ENCODE measurements at places on chromosomes 3 and 15.

GRCh38 chr15:89192766-89193165, 28.6 kb downstream of the RLBP1 start:
- no peak for DNase-seq

DNA sequence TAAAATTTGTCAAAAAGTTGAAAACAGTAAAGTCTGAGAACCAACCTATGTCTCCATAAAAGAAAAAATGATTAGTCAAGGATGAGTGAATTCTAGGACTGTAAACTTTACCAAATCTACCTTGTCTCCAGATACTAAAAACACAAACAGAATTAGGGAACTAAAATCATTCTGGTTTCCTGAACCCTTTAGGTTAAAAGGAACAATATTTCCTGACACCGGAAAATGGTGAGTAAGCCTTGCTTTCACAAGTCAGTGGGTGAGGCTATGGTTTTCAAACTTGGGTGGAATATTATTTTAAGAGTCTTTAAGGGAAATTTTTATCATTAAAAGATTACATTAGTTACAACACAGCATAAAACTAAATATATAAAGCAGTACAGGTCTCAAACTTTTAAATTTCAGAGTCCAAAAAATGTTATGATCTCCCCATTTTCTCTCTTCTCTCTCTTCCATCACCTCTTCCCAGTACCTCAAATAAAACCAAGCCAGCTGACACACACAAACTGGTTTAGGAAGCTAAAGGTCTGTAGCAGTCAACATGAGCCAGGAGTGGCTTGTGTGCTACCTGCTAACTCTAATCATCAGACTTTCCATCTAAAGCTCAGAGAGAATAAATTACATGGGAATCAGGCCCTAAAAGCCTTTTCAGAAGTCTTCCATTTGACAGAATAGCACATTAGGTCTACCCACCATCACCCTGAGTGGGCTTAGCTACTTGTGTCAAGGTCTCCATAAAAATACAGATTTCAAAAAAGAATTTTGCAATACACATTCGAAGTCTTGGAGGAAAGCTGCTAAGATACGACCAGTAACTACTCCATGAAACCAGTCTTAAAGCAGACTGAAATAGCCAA, 2.2 kb downstream of the SLC12A6 start:
- DNase-seq: no peak

DNA sequence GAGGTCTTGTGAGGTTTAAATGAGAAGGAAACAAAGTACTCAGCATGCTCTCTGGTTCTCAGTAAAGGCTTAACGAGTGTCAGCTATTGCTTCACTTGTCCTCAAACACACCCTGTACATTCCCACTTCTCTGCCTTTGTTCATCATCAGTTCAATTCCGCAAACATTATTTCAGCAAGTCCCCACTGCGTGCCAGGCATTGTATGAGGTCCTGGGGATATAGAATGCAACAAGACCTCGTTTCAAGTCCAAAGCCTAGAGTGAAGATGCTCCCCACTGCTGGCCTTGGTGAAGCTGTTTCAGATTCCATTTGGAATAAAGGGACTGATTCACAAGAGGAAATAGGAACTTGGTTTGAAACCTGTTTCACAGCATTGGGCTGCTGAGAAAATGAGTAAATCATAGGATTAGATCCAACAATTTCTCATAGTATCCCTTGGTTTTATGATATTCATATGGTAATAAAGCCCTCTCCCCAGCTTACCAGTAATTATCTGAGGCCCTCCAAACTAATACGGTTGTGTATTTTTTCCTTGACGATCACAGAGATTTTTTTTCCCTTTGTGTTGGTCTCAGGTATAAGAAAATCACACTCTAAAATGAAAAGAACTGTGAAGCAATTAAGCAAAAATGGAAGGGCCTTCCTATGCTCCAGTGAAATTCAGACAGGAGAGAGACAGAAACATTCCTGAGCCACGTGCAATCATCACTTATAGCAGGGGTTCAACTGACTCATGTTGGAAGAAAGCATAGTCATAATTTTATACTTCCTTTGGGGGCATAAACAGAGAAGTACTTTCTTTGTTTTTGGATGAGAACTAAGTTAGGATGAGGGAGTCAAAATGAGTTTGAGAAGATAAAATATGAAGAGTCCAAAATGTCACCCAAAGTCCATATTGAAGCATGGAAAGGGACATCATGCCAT, 258.6 kb downstream of the RORA start:
- DNase-seq: no peak

- DNase-seq: no peak
These were observed 514.1 kb upstream of the ADAMTS9 start for GRCh38 chr3:65201926-65202325.

GRCh38 chr3:6736836-6737629, 123.9 kb upstream of the GRM7 start:
- DNase-seq: no peak

GRCh38 chr3:140051019-140051957, 116.3 kb downstream of the CLSTN2 start:
- peak; percentile 13 for DNase-seq

DNA sequence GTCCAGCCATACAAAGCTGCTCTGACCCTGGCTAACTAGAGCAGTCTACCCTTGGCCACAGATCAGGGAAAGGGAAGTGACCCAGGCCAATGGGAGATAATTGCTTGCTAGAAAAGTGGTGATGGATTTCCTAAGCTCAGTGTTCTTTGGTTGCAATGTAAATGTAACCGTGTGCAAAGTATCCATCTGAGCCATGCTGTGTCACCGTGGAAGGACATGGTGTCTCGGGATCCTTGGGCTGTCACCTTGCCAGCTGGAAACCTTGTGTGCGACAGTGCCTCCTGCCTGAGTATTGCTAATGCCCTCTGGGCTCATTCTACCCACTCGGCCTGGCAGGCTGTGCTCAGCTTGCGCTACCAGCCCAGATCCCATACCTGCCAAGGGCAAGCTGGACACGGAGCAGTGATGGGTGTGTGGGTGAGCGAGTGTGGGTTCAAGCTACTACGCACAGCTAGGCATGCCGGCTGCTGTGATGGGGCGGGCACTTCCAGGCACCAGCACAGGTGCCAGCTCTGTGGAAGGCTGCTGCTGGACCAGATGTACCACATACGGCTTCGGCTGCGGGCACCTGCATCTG, 10.7 kb upstream of the SIAH2 start:
- no peak for DNase-seq

- no peak for DNase-seq
These were observed 59.1 kb upstream of the CDV3 start for GRCh38 chr3:133514418-133514817.

GRCh38 chr3:88033079-88033478, 25.7 kb downstream of the CGGBP1 start:
- DNase-seq: no peak

GRCh38 chr3:172711454-172711795, 558 bp upstream of the NCEH1 start:
- peak; percentile 45 for DNase-seq

GRCh38 chr3:192413461-192413860, 313.9 kb downstream of the FGF12 start:
- no peak for DNase-seq

- DNase-seq: no peak
These were observed 909.1 kb upstream of the ROBO1 start for GRCh38 chr3:80676866-80677265.

DNA sequence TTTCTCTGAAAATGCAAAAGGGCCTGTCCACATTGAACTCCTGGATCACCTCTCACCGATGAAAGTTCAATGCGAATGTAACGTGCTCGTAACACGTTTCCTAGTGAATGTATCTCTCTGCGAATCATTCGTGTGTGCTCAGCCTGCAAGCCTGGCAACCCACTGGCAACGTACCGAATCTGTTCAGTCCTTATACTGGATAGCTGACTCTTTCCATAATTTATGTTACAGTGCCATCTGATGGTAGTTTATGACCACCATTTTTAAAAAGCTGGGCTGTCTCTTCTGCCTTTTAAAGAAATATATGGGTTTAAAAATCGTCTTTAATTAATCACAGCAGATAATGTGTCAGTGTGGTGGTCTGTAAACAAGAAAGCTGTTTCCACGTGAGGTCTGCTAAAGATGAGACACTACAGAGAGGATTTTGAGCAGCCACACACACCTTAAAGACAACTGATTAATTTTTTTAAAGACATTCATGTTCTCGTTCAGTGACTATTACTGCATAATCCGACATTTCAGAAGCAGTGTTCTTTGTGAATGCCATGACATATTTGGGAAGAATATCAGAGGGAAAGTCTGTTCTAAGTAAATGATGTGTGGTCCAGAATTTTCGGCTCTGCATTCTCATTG, 69.4 kb upstream of the FOXP1 start:
- DNase-seq: peak; percentile 34

GRCh38 chr3:12436514-12437220, 47.6 kb upstream of the TSEN2 start:
- DNase-seq: no peak

- no peak for DNase-seq
These were observed 559.4 kb downstream of the NR2F2 start for GRCh38 chr15:96889734-96890480.

DNA sequence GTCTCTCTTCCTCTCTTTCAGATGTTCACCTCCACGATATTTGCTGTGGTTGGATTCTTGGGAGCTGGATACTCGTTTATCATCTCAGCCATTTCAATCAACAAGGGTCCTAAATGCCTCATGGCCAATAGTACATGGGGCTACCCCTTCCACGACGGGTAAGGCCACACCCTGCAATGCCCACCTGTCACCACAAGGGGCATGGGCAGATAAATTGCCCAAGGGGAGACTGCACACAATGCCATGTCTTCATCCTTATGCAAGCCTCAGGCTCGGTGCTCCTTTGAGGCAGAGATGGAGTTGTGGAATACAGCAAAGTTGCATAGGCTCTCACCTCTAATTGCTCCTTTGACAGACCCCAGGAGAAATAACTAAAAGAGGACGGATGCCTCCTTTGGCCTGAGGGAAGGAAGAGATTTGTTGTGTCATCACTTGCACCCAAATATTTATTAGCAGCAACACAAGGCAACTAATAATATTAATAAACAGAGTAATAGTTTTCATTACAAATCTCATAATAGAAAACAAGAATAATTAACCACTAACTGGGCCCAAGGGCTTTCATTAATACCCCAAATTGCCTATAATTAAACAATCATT, 13.2 kb downstream of the TM4SF4 start:
- no peak for DNase-seq

- DNase-seq: peak; percentile 39
These were observed 302.5 kb upstream of the ATP11B start for GRCh38 chr3:182490596-182491491.

- DNase-seq: no peak
These were observed 158.6 kb downstream of the THSD4 start for GRCh38 chr15:71273731-71274447.

DNA sequence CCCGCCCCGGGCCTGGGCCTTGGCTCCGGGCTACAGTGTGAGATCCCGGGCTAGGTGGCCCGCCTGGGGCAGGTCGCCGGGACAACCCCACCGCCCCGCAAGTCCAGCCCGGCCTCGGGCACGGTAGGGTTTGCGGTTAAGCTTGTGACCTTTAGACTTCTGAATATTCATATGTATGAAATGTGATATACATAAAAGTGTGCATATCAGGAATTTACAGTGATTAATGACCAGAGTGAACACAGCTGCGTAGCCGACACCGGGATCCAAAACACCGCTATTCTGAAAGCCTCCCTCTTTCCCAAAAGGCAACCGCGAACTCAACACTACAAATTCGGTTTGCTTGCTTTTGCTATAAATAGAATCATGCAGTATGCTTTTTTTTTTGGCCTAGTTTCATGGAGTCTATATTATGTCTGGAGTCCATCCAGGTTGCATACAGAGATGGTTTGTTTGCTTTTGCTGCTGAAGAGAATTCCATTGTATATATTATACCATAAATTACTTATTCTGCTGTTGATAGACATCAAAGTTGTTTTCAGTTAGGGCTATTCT, 636 bp upstream of the SNRPA1 start:
- DNase-seq: peak; percentile 45

DNA sequence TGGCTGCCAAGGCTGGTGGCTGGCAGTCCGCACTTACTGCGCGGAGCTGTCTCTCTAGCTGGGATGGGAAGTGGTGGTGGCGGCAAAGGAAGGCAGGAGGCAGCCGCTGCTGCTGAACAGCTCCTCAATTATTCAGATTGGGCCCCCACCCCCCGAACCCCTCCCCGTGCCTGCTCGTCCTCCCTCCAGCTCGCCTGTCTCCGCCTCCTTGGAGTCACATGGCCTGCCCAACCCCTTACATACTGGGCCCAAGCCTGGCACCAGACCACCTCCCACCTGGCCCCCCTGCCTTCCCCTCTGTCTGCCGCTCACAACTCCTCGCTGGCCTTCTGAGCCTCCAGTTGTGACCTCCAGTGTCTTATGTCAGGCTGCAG, at the start of gene SLC7A14:
Gene SLC7A14, minus strand, starts transcription at position 139 of the 374 bp plus-strand sequence. CDS start 59,139 bp downstream, outside the sequence.
- DNase-seq: no peak

- no peak for DNase-seq
These were observed 62.2 kb downstream of the PYDC2 start for GRCh38 chr3:191523148-191523547.

- DNase-seq: peak; percentile 73
These were observed 114.0 kb downstream of the FNDC3B start for GRCh38 chr3:172153335-172153861.

DNA sequence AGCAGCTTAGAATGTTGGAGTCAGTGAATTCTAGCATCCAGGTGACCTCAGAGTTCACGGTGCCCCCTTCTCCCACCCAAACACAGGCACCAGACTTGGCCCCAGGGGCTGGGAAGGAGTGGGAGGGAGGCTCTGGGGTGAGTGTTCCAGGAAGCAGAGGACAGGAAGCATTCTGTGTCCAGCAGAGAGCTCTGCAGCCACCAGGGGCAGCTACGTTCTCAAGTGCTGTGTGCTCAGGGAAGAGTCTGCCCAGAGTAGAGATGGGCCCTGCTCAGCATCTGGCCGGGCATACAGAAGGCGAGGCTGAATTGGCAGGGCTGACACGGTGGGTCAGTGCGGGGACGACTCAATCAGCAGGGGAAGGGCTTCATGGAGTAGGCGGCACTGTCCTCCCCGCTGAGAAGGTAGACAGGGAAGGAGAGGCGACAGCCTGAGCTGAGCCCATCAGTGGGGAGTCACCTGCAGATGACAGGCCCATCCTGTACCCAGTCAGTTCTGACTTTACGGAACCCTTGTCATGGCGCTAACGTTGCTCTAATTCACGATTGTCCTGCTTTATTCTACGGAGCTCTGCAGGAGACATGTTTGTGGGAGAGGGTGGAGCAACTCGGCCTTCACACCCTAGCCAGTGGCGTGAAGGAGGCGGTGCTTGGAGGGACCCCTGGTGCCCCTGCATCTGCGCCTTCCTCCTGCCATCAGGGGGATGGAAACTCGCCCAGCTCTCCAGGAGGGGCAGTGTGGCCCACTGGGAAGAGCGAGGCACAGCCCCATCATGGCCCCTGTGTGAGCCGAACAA, 82.2 kb downstream of the C3orf70 start:
- DNase-seq: no peak

GRCh38 chr15:88630798-88631463, 7.9 kb upstream of the ISG20 start:
- no peak for DNase-seq

- no peak for DNase-seq
These were observed 7.8 kb downstream of the ANPEP start for GRCh38 chr15:89806559-89807550.

GRCh38 chr3:161289174-161289573, 68.1 kb downstream of the NMD3 start:
- no peak for DNase-seq

All from RWPE1 (cell line).